ENCODE measurements at places on chromosomes 3 and 15. TPM values are rescaled to one million over a fixed set of nuclear protein-coding genes. Genes with fewer than 3 reads are reported as not detected.

The GOLGA6L4 gene
- 3.2 TPM for total RNA-seq

The SLC28A2 gene
- not detected for total RNA-seq

The CKMT1A gene
- 21.6 TPM for total RNA-seq

The CIB2 gene
- 17.3 TPM for total RNA-seq

The REC114 gene
- not detected for total RNA-seq

The SPSB4 gene
- 0.57 TPM for total RNA-seq

The CLSTN2 gene
- 0.02 TPM for total RNA-seq

The STAC gene
- total RNA-seq, result not detected

The TRPM1 gene
- not detected for total RNA-seq

The TGM5 gene
- total RNA-seq, result not detected

The ZNF620 gene
- 10.2 TPM for total RNA-seq

The P2RY13 gene
- total RNA-seq, result not detected

The ZNF609 gene
- total RNA-seq, result 31.0 TPM

The FAM3D gene
- 0.32 TPM for total RNA-seq

The ZDHHC23 gene
- 22.8 TPM for total RNA-seq

The FEZF2 gene
- total RNA-seq, result not detected

The DZIP1L gene
- 9.6 TPM for total RNA-seq

The DNASE1L3 gene
- not detected for total RNA-seq

The CHL1 gene
- not detected for total RNA-seq

The CCDC54 gene
- total RNA-seq, result not detected

The LAMB2 gene
- 213 TPM for total RNA-seq

The RPL4 gene
- 3,818 TPM for total RNA-seq

The GOLGA8T gene
- total RNA-seq, result not detected

The FGD5 gene
- total RNA-seq, result 0.22 TPM

The GOLGA6L9 gene
- 4.3 TPM for total RNA-seq

The BFSP2 gene
- not detected for total RNA-seq

The ONECUT1 gene
- total RNA-seq, result 1.3 TPM

All from HCT116 (cell line).